ENCODE measurements at places on chromosomes 7 and 10. TPM values are rescaled to one million over a fixed set of nuclear protein-coding genes. Genes with fewer than 3 reads are reported as not detected.

GRCh38 chr10:89741126-89741762 lies 39.9 kb downstream of the KIF20B start:
- no peak for DNase-seq

DNA sequence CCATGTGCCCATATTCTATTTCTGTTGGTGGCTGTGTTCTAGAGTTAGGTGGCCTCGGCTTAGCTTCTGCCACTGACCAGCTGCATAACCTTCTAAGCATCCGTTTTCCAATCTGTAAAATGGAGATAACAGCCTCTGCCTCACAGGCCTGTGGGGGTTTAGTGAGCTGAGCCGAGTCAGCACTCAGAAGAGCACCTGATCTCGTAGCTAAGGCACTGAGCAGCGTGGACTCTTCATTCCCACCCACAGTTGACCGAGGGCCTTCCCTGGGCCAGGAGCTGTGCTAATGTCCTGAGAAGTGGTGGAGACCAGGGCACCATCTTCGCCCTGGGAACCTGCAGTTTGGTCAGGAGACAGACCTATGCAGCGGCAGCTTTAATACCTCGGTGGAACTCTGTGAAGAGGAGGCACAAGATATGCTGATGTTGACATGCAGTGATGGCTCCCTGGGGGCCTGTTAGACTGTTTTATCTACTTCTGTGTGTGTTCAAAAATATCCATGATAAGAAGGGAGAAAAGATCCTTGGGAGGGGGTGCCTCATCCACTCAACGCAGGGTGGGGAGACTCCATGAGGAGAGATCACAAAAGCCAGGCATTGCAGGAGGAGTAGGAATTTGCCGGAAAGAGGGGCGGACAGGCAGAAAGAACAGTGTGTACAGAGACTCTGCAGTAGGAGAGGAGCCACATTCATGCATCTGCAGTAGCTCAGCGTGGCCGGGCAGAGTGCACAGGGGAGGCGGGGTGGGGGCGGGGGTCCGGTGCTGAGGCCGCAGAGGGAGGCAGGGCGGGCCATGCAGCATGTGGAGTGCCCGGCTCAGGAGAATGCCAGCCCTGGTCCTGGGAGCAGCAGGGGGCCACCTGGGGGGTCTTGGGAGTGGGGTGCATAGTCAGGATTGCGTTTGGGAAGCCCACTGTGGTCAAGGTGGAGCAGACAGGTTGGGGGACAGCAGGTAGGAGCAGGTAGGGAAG lies 136.8 kb downstream of the C10orf105 start:
- no peak for DNase-seq

- DNase-seq = no peak
These were observed 3.1 kb upstream of the MRC1 start for GRCh38 chr10:17805921-17806577.

DNA sequence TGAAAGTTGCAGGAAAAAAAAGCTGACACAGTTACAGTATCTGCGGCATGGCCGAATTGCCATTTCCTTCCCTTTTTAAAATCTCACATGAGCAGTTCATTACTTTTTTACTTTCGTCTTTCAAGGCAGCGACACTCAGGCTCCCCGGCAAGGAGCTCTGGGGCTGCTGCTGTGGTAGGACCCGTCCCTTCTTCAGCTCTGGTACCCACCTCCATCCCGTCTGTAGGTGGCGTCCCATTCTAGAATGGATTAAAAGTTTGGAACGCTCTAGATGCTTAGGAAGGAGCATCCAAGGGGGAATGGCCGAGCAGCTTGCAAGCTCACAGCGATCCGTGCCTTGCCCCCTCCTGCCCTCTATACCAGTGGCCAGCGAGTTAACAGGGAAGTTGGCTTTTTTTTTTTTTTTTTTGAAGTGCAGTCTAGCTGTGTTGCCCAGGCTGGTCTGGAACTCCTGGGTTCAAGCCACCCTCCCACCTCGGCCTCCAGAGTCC lies 22.8 kb upstream of the TTYH3 start:
- DNase-seq = no peak

GRCh38 chr10:19316204-19316870 lies 267.7 kb downstream of the MALRD1 start:
- no peak for DNase-seq

DNA sequence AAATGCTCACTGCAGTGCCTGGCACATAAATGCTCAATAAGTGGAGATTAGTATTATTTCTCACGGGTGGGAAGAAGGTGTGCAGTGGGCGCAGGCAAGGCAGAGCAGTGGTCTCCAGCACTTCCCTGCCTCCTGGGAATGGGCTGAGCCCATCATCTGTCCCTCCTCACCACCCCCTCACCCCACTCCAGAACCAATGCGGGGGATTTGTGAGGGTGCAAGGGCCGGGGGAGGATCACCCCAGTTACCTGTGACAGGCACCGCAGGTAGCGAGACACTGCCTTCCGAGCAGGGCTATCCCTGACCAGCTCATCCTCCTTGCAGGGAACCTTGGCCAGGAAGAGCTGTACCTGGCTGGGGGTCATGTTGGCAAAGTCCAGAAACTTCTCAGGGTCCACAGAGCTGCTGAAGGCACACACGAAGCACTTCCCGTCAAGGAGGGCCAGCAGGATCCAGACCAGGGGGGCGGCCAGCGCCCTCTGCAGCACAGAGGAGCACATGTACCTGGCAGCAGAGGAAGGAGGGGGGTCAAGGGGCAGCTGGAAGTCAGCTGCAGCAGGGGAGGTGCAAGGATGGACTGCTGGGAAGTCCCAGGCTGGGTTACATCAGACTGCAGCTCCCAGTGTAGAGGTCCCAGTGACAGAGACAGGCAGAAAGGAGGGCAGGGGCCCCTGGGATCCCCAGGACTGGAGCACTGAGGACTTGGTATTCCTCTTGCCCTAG lies 2.8 kb downstream of the CALHM3 start:
- no peak for DNase-seq

Gene PTPRZ1
- total RNA-seq = 47.6 TPM
